ENCODE measurements at places on chromosomes 2 and 18. TPM values are rescaled to one million over a fixed set of nuclear protein-coding genes. Genes with fewer than 3 reads are reported as not detected.

GRCh38 chr2:232518844-232519243 is 1.3 kb upstream of the PRSS56 start:
- no peak for DNase-seq

DNA sequence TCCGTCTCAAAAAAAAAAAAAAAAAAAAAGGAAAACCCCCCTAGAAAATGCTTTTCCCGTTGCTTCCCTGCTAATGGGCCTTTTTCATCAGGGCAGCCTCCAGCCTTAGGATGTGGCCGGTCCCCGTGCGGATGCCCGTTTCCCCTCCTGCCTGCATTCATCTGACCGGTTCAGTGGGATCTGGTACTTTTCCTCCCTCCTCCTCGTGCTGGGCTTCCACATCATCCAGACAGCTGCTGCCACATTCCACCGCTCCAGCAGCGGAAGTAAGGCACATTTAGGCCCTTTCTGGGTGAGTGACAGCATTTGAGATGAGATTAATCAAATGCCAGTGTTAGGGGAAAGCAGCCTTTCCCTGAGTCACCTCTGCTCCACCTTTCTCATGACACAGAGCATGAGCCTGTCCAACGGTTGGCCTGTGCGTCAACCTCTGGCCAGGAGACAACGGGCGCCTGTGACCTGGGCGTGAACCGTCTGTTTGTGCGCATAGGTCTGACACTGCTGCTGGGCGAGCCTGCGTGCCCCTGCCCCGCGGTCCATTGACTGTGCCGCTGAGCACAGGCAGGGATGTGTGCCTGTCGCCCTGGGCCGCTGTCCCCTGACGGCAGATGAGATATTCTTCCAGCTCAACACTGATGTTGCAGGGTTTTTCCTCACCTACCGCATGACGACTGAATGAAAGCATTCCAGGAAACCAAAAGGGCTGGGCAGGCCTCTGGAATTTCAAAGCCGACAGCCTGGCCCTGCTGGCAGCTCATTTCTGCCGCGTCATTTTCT is 174.0 kb downstream of the TGIF1 start:
- DNase-seq: peak; percentile 98

GRCh38 chr2:224253464-224253863 is 148.4 kb downstream of the FAM124B start:
- no peak for DNase-seq

GRCh38 chr2:134705861-134706586 is 12.8 kb downstream of the TMEM163 start:
- no peak for DNase-seq

DNA sequence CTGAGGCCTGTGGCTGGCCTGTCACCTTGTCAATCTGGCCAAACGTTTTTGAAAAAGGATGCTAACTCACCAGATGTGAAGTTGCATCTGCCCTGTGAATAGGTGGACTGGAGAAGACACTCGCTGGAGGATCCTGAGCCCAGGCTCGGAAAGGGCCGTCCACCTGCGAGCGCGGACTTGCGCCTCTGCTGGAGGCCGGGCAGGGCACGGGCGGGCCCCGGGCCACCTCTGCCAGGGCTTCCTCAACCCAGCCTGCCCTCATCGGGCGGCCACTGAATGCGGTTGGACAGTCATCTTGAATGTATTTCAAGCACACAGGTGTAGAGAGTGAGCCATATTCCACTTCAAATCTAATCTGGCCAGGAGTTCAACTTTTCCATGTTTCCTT is 83.9 kb downstream of the FAM210A start:
- no peak for DNase-seq

GRCh38 chr2:239949075-239949474 is 76.1 kb downstream of the NDUFA10 start:
- no peak for DNase-seq

DPP10 gene
- total RNA-seq: not detected

SPATS2L gene
- 145 TPM for total RNA-seq

DNA sequence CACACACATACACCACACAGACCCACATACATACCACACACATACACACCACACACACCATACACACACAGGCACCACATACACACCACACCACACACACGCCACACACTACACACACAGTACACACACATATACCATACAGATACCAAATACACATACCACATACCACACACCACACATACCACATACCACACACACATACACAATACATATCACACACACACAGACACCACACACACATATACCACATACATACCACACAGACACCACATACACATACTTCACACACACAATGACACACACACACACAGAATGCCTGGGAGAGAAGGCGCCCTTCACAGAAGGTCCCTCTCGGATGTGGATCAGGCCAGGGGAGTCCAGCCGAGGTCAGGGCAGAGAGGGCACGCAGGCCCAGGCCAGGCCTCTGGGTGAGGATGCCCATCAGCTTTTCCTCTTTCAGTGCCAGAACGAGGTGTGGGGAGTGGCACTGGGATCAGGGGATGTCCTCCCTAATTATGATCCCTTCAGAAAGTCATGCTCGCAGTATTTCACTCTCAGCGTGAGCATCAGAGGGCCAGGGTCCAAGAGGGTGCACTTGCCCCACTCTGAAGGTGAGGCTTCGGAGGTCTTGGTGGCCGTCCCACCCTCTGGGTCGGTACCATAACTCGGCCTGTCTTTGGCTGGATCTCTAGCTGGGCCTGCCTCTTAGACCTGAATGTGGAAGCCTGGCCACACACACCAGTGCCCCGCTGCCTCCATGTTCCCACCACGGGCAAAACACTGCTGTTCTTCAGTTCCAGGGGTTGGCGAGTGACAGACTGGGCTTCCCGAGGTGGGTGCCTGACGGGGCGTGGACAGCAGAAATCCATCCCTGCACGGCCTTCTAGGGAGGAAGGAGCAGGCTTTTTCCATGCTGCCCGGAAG is 70.6 kb upstream of the ODC1 start:
- DNase-seq: no peak

DNA sequence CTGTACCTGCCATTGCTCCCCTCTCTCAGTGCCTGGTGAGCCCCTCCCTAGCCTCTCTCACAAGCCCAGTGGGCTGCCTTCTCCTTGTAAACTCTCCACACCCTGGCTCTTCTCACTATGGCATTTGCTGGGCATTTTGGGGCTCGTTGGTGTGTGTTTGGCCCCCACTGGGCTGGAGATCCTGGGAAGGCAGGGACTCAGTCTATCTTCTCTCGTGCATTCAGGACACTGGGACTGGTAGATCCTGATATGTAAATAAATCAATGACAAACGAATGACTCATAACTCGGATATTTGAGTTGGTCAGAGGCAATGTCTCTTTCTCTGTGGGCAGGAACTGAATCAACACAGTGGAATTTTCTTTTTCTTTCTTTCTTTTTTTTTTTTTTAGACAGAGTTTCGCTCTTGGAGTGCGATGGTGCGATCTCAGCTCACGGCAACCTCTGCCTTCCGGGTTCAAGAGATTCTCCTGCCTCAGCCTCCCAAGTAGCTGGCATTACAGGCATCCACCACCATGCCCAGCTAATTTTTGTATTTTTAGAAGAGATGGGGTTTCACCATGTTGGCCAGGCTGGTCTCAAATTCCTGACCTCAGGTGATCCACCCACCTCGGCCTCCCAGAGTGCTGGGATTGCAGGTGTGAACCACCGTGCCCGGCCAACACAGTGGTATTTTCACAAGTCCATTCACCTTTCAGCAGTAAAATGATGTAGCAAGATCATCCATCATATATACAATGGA is 144.6 kb upstream of the SPRED2 start:
- peak; percentile 95 for DNase-seq

TM4SF20 gene
- under 0.01 TPM for total RNA-seq

CCDC85A gene
- 2.8 TPM for total RNA-seq

CIDEA gene
- total RNA-seq: not detected

GRCh38 chr2:103284750-103285149 is 522.9 kb downstream of the TMEM182 start:
- DNase-seq: no peak

DNA sequence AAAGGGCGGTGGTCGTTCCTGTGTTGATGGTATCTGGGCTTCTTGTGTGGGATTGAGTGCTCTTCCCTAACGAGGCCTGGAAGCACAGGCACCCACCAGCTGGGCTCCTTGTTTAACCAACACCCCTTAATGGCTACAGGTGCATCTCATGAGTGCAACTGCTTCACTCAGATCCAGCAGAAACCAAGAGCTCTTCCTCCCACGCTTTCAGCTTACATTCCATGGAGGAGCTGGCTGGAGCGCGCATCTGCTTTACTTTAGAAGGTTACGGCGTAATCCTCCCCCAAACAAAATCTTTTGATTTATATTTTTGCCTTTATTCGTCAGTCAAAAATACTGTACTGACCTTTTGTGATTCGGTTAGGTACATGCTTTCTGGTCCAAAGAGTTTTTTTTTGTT is 174.7 kb downstream of the LTBP1 start:
- DNase-seq: no peak

FBXO36 gene
- 2.2 TPM for total RNA-seq

DNA sequence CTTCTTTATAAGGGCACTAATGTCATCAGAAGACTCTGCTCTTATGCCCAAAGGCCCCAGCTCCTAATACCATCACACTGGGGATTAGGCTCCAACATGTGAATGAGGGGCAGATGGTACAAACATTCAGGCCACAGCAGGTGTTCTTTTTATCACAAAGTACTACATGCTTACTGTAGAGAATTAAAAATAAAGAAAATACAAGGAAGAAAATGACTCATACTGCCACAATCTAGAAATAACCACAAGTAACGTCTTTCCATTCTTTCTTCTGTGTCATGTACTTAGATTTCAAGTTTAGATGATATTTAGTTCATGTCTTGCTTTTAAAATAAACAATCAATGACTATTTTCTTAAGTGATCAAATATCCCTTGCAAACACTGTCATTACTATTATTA is 100.3 kb upstream of the NEDD4L start:
- DNase-seq: peak; percentile 86

RAPGEF4 gene
- 3.2 TPM for total RNA-seq

GRCh38 chr2:211900000-211900399 is 638.6 kb downstream of the ERBB4 start:
- DNase-seq: no peak

GRCh38 chr2:168976034-168976654 is 55.0 kb downstream of the ABCB11 start:
- DNase-seq: no peak

DNA sequence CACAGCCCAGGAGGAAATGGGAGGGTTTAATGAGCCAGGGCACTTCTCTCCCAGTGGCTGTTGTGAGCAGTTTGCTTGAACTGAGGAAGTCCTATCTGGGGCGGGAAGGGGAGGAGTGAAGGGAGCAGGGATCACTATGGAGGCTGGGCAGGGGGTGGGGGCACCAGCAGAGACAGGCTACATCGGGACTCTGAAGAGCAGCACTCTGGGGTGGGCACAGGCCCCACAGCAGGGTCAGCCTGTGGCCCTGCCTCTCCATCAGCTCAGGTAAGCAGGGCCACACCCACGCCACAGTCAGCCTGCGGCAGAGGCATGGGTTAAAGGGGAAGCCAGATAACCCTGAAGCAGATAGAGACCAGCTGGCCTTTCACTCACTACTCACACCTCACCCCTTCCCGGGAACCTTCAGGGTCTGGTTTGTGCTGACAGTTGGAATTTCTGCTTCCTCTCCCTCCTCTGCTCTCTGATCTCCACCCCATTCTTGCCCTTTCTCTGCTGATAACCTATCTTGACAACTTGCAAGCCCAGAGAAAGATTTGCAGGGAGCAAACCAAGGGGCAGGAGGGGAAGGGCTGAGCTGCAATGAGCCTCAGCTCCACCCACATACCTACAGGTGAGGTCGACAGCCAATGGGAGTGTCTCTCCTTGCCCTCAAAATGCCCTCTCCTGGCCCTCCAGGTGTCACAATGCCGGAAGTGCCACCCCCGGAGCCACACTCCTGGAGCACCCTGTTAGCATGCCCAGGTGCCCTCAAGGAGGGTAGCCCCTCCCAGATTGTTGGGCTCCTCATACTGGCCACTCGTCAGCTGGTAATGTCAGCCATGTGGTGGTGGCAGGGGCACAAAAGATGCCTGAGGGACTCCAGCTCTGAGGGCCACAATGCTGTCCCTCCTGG is 3.7 kb downstream of the SIGLEC15 start:
- no peak for DNase-seq

- DNase-seq: no peak
These were observed 67.8 kb downstream of the MERTK start for GRCh38 chr2:111966241-111966640.

DNA sequence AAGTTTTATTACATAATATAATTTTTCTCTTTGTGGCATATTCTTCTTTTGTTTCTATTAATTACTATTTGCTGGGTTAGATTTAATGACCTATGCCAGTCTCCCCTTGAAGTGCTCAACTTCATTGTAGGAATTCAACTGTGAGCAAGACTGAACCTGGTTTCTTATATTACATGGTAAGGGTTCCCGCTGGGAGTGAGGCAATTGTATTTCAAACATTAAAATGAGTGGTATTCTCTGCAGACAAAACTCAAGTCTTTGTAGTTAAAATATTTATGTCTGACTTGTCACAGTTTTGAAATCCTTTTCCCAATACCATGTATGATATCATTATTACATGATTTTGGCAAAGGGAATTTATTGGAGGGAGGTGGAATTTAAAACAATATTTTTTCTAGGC is 278.7 kb downstream of the GULP1 start:
- peak; percentile 20 for DNase-seq

DNA sequence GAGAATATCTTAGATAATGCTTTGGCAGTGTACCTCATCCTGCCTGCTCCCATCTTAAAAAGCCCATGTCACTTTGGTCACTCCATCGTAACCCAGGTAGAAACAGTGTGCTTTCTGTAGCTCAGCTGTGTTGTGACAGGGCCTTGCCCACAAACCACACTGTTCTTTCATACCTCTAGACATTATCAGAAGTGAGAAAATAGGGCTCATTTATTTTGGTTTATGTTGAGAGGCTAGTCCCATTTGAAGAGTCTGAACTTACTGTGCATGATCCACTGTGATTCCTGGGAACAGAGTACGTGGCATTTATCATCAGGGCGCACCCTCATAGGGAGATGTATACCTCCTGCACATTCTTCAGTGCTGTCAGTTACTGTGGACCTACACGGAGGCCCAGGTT is 69.7 kb downstream of the FEZ2 start:
- no peak for DNase-seq

OTOS gene
- not detected for total RNA-seq

VWA3B gene
- total RNA-seq: not detected

ATL2 gene
- total RNA-seq: 62.6 TPM

REEP1 gene
- under 0.01 TPM for total RNA-seq

- DNase-seq: no peak
These were observed 269.0 kb downstream of the ICOS start for GRCh38 chr2:204205538-204205937.

- no peak for DNase-seq
These were observed 50.5 kb downstream of the USP37 start for GRCh38 chr2:218517434-218518206.

RBM44 gene
- total RNA-seq: 0.18 TPM

GRCh38 chr2:241187101-241187917 is 1.2 kb upstream of the ANO7 start:
- DNase-seq: no peak

DNA sequence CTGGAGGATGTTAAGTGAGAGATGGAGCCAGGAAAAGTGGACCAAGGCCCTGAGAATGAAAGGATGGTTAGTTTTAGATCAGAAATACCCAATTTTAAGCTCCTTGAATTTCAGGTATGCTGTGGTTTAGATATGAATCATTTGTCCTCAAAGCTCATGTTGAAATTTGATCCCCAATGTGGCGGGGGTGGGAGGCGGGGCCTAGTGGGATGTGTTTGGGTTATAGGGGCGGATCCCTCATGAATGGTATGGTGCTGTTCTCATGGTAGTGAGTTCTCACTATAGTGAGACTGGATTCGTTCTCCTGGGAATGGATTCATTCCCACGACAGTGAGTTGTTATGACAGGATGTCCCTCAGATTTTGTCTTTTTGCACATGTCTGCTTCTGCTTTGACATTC is 11.4 kb downstream of the MYO5B start:
- peak; percentile 31 for DNase-seq
